ENCODE measurements at places on chromosomes 11 and 22.
A peak's percentile ranks its signal among the peaks of the same experiment; 100 is the strongest.

- no peak for DNase-seq
Measured at GRCh38 chr11:104594228-104594958, 303.9 kb downstream of the CASP12 start.

DNA sequence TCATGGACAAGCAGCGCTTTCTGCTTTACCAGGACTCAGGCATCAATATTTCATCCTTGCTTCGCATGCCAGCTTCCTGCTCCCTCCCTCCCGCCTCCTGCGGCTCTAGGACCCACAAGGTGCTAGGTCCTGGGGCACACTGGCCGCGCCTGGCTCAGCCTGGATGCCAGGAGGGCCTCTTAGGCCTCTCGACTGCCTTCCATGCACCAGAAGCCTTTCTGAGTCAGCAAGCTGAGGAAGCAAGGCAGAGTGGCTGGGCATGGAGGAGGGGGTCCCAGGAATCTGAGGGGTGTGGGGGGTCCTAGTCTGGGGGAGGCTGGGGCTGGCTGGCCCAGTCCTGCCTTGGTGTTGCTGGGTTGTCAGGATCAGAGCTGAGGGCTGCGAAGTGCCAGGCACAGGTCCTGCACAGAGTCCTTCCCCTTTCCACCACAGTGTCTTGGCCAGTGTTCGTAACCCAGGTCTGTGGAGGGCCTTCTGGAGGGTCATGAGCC is 61.0 kb upstream of the THY1 start:
- DNase-seq, result no peak

- DNase-seq, result no peak
Measured at GRCh38 chr11:10243896-10244575, 50.0 kb downstream of the SBF2 start.

- DNase-seq, result no peak
Measured at GRCh38 chr22:48210812-48211211, 1448.4 kb downstream of the TBC1D22A start.

DNA sequence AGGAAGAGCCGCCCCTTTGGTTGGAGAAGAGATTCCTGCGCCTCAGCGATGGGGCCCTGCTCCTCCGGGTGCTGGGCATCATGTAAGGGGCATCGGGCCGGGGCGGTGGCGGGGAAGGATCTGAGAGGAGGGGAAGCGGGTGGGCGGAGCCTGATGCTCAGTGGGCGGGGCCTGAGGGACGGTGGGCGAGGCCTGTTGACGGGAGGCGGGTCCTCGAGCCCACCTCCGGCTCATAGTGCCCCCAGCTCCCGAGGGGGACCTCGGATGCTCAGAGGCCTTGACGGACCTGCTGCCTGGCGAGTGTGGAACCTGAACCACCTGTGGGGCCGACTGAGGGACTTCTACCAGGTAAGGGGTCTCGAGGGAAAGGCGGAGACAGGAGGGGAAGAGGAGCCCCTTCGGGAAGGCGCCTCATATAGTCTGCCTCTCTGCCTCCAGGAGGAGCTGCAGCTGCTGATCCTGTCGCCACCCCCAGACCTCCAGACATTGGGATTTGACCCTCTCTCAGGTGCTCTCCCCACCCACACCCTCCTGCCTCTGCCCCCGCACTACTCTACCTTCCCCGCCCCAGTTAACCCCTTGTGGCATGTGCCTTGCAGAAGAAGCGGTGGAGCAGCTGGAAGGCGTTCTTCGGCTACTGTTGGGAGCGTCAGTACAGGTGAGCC is 799 bp downstream of the CCDC88B start:
- peak; percentile 20 for DNase-seq

DNA sequence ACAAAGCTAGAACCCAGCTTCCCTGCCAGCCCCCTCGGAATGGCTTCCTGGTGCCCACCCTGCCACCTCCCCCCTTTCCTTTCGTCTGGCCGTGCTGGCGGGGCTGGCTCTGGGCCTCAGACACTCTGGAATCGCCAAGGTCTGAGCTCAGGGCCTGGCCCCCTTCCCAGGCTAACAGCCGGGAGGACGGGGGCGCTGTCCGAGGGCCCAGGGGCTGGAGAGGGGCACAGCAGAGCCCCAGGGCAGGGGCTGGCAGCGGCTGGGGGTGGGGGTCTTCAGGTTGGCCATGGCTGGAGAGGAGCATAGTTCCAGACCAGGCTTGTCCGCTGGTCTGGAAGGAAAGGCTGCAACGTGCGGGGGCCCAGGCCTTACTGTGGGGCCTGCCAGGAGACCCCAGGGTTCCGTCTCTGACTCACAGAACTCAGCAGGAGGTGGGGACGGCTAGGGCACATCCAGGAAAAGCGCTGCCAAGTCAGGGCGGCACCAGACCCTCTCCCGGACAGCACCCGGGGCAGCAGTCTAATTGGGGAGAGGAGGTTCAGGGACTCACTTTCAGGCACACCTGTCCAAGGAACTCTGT is 861 bp upstream of the LTBP3 start:
- DNase-seq, result peak; percentile 93

DNA sequence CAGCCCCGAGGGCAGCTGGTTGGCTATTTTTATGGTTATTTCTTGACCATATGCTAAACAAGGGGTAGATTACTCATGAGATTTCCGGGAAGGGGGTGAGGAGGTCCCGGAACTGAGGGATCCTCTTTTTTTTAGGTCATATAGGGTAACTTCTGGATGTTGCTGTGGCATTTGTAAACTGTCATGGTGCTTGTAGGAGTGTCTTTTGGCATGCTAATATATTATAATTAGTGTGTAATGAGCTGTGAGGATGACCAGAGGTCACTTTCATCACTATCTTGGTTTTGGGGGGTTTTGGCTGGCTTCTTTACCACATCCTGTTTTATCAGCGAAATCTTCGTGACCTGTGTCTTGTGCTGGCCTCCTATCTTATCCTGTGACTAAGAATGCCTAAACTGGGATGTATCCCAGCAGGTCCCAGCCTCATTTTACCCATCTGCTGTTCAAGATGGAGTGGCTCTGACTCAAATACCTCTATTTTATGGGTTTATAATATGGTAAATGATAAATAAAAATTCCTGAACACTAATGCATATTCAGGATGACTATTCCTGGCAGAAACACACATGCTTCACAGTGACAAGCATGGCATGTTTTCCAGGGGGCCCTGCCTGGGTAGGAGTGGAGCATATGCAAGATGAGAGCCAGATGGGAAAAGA is 11.2 kb downstream of the KREMEN1 start:
- DNase-seq, result no peak

- DNase-seq, result no peak
Measured at GRCh38 chr11:122139595-122139866, 23.5 kb upstream of the BLID start.

GRCh38 chr11:100849009-100849900 is 162.2 kb downstream of the ARHGAP42 start:
- no peak for DNase-seq

GRCh38 chr11:38791346-38791961 is 2193.4 kb upstream of the RAG2 start:
- peak; percentile 71 for DNase-seq

DNA sequence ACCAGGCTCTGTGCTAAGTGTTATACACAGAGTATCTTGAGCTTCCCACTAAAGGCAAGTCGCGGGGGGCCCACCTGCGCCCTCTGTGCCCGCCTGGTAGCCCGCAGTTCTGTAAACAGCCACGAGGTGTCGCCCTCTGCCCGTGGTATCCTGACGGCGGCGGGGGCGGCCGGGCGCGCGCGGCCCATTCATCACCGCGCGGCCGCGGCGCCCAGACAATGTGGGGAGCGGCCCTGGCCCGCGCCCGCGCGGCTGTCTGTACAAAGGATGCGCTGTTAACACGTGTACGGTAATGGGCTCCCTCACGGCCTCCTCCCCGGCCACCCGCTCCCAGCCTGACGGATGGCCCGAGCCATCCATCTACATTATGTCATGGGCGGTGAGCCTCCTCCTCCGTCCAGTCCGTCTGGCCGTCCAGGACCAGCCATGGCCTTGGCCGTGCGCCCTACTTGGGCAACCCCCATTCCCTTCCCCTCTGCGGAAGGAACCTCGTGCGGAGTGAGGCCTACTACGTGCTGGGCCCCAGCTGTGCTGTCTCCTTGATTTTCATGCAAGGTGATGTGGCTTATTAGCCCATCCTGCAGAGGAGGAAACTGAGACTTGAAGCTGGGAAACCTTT is 99.4 kb downstream of the MIAT start:
- DNase-seq, result peak; percentile 85

DNA sequence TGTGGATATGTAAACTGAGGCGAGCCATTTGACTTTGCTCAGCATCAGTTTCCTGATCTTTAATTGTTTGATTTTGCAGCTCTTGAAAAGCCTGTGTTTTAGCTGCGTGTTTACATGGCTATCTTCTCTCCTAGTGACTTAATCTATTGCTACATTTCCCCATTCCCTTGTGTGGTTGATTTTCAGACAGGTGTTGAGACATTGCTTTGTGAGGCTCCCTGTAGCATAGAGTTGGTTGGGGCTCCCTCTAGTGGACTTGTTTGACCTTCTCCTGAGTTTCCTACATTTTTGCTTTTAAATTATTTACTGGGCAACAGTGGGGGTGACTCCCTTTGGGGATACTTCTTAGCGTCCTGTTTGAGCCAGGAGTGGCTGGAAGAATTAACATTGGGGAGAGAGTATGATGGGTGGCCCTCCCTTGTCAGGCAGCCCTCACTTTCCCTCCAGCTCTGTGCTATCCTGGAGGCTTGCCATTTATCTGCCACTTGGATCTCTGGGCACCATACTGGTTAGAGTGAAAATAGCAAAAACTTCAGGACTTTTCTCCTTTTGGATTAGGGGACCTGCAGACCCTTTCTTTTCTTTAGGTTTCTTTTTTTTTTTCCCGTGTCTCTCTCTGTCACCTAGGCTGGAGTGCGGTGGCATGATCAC is 9.2 kb upstream of the CBL start:
- peak; percentile 87 for DNase-seq

- peak; percentile 73 for DNase-seq
Measured at GRCh38 chr11:3123305-3123704, 41.8 kb downstream of the OSBPL5 start.

- no peak for DNase-seq
Measured at GRCh38 chr22:26632422-26633155, 10.8 kb downstream of the CRYBA4 start.

GRCh38 chr11:62201376-62201775 is 7.1 kb upstream of the SCGB2A1 start:
- no peak for DNase-seq

- DNase-seq, result no peak
Measured at GRCh38 chr22:22554587-22555284, 4.3 kb downstream of the PRAME start.

DNA sequence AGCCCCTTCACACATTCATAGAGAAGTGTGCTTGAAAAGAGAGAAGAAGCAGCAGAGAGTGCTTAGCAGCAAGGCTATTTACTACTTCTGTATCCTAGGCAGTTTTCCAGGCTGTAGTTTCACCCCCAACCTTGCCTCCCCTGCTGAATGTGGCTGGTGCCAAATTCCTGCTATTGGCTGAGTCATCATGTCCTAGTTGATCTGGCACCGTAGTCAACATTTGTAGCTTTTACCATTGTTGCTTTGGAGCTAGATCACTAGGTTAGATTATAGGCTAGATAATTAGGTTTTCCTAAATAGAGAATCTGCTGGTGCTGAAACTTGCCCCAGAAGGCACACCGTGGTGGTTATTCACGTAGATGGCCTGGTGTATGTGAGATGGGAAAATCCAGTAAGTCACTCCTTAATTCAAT is 32.7 kb downstream of the ARHGAP42 start:
- DNase-seq, result peak; percentile 96

GRCh38 chr11:31826536-31827438 is 15.7 kb upstream of the PAX6 start:
- DNase-seq, result peak; percentile 71

DNA sequence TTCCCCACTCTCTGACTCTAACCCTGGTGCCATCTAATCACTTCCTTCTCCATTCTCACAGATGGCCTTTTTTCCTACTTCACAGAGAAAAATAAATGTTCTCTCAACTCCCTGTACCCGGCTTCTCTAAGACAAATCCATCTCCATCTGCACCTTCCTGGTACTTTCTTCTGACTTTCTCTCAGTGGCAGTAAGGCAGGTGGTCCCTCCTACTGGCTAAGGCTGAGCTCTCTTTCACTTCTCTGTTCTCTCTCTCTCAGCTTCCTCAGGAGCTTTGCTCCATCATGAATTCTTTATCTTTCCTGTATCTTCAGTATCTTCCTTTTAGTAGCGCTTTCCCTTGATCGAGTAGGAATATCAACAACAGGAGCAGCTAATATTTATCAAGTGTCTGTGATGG is 421.6 kb downstream of the TMEM135 start:
- DNase-seq, result no peak

DNA sequence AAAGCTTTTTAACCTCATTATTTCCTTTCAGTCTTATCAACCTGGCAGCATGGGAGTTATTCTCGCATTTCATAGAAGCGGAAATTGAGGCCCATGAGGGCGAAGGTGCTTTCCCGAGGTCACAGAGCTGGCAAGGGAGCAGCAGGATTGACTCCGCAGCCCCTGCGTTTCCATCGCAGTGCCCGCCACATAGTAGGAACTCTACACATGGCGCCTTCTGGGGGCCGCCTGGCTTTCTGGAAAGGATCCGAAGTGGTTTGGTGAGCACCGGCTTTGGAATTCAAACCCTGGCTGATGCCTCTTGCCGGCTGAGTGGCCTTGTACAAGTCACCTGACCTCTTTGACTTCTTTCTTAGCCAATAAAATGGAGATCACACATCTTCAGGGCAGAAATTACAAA is 93.4 kb downstream of the CEP164 start:
- DNase-seq, result no peak

GRCh38 chr11:113655771-113656170 is 50.3 kb downstream of the TMPRSS5 start:
- DNase-seq, result no peak

GRCh38 chr11:44808053-44808753 is 81.4 kb downstream of the TSPAN18 start:
- no peak for DNase-seq

DNA sequence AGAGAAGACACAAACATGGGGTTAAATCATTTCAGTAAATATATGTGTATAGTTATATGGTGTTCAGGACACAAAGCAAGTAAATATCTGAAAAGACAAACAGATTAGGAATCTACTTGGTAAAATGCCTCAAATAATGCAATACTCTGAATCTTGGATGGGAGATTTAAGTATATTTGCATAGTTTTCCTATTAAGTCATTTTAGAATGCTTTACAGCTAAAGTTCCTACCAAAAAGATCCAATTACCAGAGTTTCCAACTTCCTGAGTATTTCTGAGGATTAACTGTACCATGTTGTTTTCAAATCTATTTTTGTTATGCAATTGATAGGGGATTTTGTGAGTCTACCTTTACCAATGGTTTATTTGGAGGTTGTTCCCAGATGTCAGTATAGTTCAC is 424.4 kb upstream of the CCDC179 start:
- peak; percentile 4 for DNase-seq

Measured in astrocyte of the hippocampus (primary cell).